ENCODE measurements at places on chromosomes 3 and 15. TPM values are rescaled to one million over a fixed set of nuclear protein-coding genes. Genes with fewer than 3 reads are reported as not detected.

Gene GOLGA8O
- 2.8 TPM for total RNA-seq

Gene ZBTB11
- total RNA-seq: 31.9 TPM

DNA sequence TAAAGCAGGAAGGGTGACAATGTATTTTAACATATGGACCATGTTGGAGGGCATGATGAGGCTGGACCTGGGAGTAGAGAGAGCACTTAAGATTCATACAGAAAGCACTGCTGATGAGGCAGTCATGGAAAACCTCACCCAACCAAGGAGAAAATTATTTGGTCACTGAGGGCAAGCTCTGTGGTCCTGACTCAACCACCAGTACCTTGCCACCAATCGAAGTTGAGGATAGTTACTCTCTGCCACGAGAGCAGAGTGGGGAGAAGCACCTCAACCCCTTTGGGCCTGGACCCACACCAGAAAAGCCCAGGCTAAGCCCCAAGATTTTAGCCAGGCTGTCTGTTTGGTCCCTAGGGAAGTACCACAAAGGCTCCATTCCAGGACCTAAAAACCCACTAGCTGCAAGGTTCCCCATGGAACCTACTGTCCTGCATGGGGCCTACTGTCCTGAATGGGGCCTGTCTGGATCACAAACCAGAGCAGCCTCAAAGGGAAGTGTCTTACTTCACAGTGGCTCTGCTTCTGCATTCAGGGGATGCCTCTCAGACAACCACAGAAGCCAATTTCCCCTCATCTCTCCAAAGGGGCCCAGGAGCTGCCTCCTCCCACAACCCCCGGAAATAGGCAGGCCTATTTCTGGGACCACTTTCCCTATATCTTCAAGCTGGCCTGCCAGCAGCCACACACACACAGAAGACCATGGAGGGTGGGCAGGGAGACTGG, 4.2 kb downstream of the CCDC71 start:
- H3K36me3 ChIP-seq: peaks cover 6% of the 10 kb centered on the region
- no peak for DNase-seq
- H3K27ac ChIP-seq: no peak overlapping the region
- no peak overlapping the region for H3K4me3 ChIP-seq
- H3K4me1 ChIP-seq: peaks cover 52% of the 10 kb centered on the region

- H3K36me3 ChIP-seq: no peaks in the 10 kb centered on the region
- no peak overlapping the region for H3K4me3 ChIP-seq
- H3K4me1 ChIP-seq: no peaks in the 10 kb centered on the region
- no peaks in the 10 kb centered on the region for H3K27me3 ChIP-seq
Measured at GRCh38 chr3:133377396-133377795, 22.5 kb upstream of the BFSP2 start.

DNA sequence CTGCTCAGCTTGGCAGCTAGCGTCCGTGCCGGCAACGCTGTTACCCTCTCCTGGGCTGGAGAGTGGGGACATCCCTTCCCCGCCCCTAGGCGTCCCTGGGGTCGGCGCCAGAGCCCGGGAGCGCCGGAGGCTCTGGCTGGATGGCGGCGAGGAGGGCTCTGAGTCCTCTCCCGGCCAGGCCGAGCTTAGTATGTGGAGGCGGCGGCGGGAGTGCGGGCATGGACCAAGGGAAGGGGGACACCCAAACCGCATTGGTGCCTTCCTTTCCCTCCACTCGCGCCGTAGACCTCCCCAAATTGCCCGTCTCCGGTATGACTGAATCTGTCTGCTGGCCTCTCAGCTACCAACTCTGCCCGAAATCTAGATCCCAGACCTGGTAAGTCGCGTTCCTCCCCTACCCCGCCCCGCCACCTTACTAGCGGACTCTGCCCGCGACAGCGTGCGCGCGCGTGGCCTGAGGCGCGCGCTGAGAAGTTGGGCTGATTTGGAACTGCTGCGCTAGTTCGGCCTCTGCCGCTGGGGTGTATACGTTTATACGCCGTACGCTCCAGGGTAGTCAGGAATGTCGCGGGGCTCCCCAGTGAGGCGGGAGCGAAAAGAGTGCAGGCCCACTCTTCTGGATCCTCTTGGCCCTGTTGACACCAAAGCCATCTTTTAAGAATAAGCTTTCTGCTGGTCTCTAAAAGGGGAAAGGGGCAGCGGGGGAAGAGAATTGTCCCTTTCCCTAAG, 12.2 kb downstream of the ZIC1 start:
- no peak overlapping the region for H3K27ac ChIP-seq
- no peak overlapping the region for H3K4me3 ChIP-seq
- H3K36me3 ChIP-seq: peaks cover 10% of the 10 kb centered on the region
- H3K27me3 ChIP-seq: peaks cover 61% of the 10 kb centered on the region
- H3K4me1 ChIP-seq: no peaks in the 10 kb centered on the region
